ENCODE measurements at places on chromosomes 6 and 20. TPM values are rescaled to one million over a fixed set of nuclear protein-coding genes. Genes with fewer than 3 reads are reported as not detected.

- H3K27me3 ChIP-seq, result peaks cover 5% of the 10 kb centered on the region
- H3K27ac ChIP-seq, result no peak overlapping the region
These were observed 108.4 kb upstream of the MAFB start for GRCh38 chr20:40797425-40797824.

DNA sequence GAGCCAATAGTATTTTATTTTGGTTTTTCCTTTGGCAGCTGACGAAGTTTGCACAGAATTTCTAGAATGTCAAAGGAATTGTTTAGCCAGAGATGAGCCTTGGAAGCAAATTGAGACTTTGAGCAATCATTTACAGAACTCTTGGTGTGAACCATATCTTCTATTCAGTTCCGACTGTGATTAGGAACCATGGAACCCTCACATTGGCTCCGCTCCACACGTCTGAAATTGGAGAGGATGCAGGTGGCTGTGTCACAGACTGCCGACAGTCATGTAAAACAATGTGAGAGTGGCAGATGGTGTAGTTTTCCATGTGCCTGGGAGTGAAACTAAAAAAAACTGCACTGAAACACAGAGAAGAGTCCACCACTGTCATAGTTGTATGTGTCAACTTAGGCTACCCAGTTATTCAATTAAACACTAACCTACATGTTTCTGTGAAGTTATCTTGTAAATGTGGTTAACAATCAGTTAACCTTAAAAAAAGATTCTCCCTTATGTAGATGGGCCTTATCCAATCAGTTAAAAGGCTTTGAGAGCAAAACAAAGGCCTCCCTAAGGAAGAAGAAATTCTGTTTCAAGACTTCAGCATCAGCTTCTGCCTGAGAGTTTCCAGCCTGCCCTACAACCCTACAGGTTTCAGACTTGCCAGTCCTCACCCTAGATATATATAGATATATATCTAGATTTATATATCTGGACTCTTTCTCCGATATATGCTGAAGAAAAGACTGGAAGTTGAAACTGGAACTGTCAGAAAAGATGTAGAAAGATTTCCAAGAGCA, 3.3 kb upstream of the HMGN4 start:
- peaks cover 15% of the 10 kb centered on the region for H3K36me3 ChIP-seq
- DNase-seq, result no peak
- H3K4me1 ChIP-seq, result peaks cover 45% of the 10 kb centered on the region
- peaks cover 1% of the 10 kb centered on the region for H3K27me3 ChIP-seq

Gene TMEM200A
- 0.20 TPM for total RNA-seq

Gene TRIM15
- total RNA-seq, result not detected

DNA sequence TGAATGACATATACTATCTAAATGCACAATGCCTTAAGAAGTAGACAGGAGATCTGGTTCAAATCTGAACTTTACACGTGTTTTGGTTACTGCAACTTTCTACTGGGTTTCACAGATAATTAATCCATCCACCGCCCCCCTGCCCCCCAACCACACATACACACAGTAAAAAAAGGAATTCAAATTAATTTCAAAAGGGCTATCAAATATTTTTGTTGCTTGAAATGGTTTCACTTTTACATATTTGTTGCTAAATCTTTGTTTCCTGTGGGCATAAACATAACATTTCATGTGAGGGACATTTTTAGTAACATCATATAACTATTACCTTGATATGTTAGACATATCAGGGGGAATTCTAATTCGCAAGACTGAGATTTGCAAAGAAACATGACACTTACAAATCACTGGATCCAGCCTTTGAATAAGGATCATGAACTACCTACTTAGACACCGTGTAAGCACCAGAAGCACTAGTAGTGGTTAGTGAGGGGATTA, 7.5 kb downstream of the NEDD9 start:
- peak; percentile 30 for DNase-seq
- H3K36me3 ChIP-seq, result peaks cover 36% of the 10 kb centered on the region
- H3K4me3 ChIP-seq, result peak overlapping the region; percentile 17
- no peaks in the 10 kb centered on the region for H3K27me3 ChIP-seq

GRCh38 chr20:37839955-37840354, 63.0 kb upstream of the VSTM2L start:
- peaks cover 6% of the 10 kb centered on the region for H3K4me1 ChIP-seq
- peaks cover 15% of the 10 kb centered on the region for H3K36me3 ChIP-seq
- no peak for DNase-seq
- H3K27ac ChIP-seq, result no peak overlapping the region

Gene GPR63
- total RNA-seq, result 0.69 TPM

DNA sequence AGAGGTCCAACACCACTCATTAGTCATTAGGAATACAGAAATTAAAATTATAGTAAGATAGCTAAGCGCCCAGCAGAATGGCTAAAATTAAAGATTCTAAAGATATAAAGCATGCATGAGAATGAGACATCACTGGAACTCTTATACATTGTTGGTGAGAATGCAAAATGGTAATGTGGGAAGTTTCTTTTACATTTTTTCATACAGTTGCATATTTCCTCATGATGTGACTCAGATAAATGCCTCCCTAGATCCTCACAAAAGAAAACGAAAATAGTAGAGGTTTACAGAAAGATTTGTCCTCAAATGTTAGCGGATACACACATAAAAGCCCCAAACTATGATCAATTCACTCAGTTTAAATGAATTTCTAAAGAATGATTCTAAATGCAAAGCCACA, 633.7 kb upstream of the GJE1 start:
- DNase-seq, result no peak
- H3K36me3 ChIP-seq, result no peaks in the 10 kb centered on the region
- no peaks in the 10 kb centered on the region for H3K27me3 ChIP-seq
- H3K27ac ChIP-seq, result no peak overlapping the region

- no peak overlapping the region for H3K4me3 ChIP-seq
- DNase-seq, result no peak
- H3K27me3 ChIP-seq, result no peaks in the 10 kb centered on the region
- H3K27ac ChIP-seq, result no peak overlapping the region
These were observed 383.8 kb downstream of the TFAP2A start for GRCh38 chr6:10030942-10031537.

Gene GMPR
- total RNA-seq, result 0.31 TPM

- no peaks in the 10 kb centered on the region for H3K4me1 ChIP-seq
- no peaks in the 10 kb centered on the region for H3K36me3 ChIP-seq
- no peak for DNase-seq
- no peak overlapping the region for H3K4me3 ChIP-seq
- H3K27ac ChIP-seq, result no peak overlapping the region
These were observed 308.2 kb upstream of the SGK1 start for GRCh38 chr6:134626086-134626485.

DNA sequence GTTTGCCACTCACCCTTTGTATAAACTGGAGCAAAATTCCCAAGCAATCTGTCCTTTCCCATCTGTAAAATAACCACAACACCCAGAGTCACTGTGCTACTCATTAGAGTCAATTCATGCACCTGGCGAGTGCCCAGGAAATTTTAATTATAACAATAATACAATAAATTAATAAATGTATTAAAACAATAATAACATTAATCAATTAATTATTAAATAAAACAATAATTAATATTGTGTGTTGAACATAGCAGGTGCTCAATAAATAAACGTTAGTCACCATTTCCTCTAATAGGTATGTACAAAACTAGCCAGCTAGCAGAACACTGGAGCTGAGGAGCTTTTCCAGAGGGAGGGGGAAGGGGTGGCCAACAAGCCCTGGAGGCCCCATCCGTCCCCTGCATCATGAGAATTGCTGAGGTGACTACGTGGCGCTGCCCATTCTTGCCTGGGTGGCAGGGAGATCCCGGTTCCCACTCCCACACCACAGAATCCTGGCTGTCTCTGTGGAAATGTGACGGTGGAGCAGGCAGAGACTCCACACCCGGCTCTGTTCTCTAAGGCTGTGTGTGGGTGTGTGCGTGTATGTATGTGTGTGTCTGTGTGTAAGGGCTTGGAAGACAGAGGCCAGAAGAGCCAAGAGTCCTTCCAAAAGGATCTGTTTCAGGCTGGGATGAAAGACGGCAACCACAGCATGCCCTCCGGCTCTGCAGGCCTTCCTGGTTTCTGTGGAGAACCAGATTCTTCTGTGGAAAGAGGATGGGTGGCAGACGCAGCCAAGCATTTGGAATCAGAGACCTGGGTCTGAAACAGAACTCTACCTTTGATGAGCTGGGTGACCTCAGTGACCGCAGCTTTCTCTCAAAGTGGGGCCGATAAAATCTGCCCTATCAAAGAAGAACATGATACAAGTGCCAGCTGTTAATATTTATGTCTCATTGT, 18.8 kb upstream of the EZR start:
- no peaks in the 10 kb centered on the region for H3K4me1 ChIP-seq
- H3K27ac ChIP-seq, result no peak overlapping the region
- no peaks in the 10 kb centered on the region for H3K36me3 ChIP-seq
- no peak overlapping the region for H3K4me3 ChIP-seq
- DNase-seq, result no peak

Gene SS18L1
- total RNA-seq, result 15.3 TPM

DNA sequence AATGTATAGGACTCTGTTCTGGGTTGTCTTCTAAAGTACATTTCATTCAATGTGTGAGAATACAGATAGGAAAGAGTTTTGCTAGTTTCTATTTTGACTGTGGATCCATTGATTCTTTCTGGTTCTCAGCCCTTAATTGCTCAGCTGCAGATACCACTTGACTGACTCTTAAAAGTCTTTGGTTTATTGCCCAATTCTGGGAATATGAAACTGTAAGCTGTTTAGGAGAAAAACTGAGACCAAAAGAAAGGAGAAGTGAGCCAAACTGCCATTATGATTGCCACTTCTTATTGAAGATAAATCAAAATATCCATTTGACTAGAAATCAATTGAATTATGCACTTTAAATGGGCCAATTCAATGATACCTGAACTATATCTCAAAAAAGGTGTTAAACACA, 211.4 kb downstream of the ESR1 start:
- no peaks in the 10 kb centered on the region for H3K4me1 ChIP-seq
- H3K27ac ChIP-seq, result no peak overlapping the region
- DNase-seq, result no peak
- peaks cover 5% of the 10 kb centered on the region for H3K27me3 ChIP-seq
- H3K36me3 ChIP-seq, result peaks cover 3% of the 10 kb centered on the region

DNA sequence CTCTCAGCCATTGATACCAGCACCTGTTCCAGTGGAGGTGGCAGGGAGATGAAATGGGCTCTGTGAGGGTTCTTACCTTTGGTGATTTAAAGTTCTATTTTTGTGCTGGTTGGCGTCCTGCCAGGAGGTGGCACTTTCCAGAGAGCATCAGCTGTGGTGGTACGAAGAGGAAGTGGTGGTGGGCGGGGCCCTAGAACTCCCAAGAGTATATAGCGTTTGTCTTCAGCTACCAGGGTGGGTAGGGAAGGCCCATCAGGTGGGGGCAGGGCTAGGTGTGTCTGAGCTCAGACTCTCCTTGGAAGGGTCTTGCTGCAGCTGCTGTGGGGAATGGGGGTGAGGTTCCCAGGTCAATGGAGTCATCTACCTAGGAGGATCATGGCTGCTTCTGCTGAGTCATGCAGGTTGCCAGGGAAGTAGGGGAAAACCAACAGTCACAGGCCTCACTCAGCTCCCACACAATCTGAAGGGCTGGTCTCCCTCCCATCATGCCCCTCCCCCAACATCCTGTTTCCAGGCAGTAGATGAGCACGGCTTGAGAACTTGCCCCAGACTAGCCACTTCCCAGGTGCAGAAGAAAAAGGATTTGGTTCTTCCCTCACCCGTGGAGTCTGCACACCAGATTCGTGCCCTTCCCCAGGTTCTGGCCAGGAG, 46.6 kb downstream of the MOXD1 start:
- H3K27ac ChIP-seq, result peak overlapping the region; percentile 43
- no peak overlapping the region for H3K4me3 ChIP-seq
- peaks cover 6% of the 10 kb centered on the region for H3K27me3 ChIP-seq
- peaks cover 29% of the 10 kb centered on the region for H3K4me1 ChIP-seq

GRCh38 chr20:64038565-64039292, 2.7 kb downstream of the C20orf204 start:
- H3K4me3 ChIP-seq, result peak overlapping the region; percentile 54
- no peak overlapping the region for H3K27ac ChIP-seq
- peaks cover 55% of the 10 kb centered on the region for H3K4me1 ChIP-seq
- peaks cover 2% of the 10 kb centered on the region for H3K27me3 ChIP-seq
- peaks cover 2% of the 10 kb centered on the region for H3K36me3 ChIP-seq
- peak; percentile 84 for DNase-seq

Gene GPR6
- not detected for total RNA-seq

Data from activated CD8-positive, alpha-beta T cell treated with anti-CD3 and anti-CD28 coated beads for 36 hours (primary cell).